Regular cardiac myocyte (primary cell): ENCODE measurements at places on chromosomes 1 and 21. TPM values are rescaled to one million over a fixed set of nuclear protein-coding genes. Genes with fewer than 3 reads are reported as not detected.

The SHISAL2A gene
- under 0.01 TPM in 1 of 2 replicates, not detected in the other for total RNA-seq

The DCDC2B gene
- not detected in 2 replicates for total RNA-seq

The PLA2G2C gene
- not detected in 2 replicates for total RNA-seq

The ACTL8 gene
- total RNA-seq: 0.19 TPM in 1 of 2 replicates, not detected in the other

The SSX2IP gene
- 15.5 and 31.1 TPM in 2 replicates for total RNA-seq

The OR2W3 gene
- total RNA-seq: 0.58 TPM in 1 of 2 replicates, not detected in the other

The ANKRD35 gene
- 0.85 and 0.96 TPM in 2 replicates for total RNA-seq

The FAM131C gene
- 0.28 TPM in 1 of 2 replicates, not detected in the other for total RNA-seq

The GPX7 gene
- total RNA-seq: 11.3 and 30.4 TPM in 2 replicates

The S100A3 gene
- total RNA-seq: 2.8 and 4.6 TPM in 2 replicates

The PIK3C2B gene
- 0.28 and 0.96 TPM in 2 replicates for total RNA-seq

The ATP8B2 gene
- total RNA-seq: 187 and 214 TPM in 2 replicates

The PCSK9 gene
- total RNA-seq: 0.19 and 0.28 TPM in 2 replicates

The KCNE1 gene
- 0.19 and 0.56 TPM in 2 replicates for total RNA-seq

The ACTA1 gene
- total RNA-seq: not detected in 2 replicates

The ACTN2 gene
- total RNA-seq: 0.56 and 0.77 TPM in 2 replicates

The NTNG1 gene
- total RNA-seq: 0.85 and 1.3 TPM in 2 replicates

The FALEC gene
- total RNA-seq: 0.28 TPM in 1 of 2 replicates, not detected in the other

The NBPF11 gene
- total RNA-seq: 2.5 and 3.9 TPM in 2 replicates

The AADACL4 gene
- under 0.01 TPM in 1 of 2 replicates, not detected in the other for total RNA-seq
